ENCODE measurements at places on chromosomes 4 and X. TPM values are rescaled to one million over a fixed set of nuclear protein-coding genes. Genes with fewer than 3 reads are reported as not detected.

GRCh38 chr4:39616651-39617050 lies 22.0 kb downstream of the SMIM14 start:
- H3K27ac ChIP-seq, result peak overlapping the region; percentile 36
- no peaks in the 10 kb centered on the region for H3K27me3 ChIP-seq
- DNase-seq, result peak; percentile 61
- H3K4me1 ChIP-seq, result peaks cover 64% of the 10 kb centered on the region
- no peaks in the 10 kb centered on the region for H3K36me3 ChIP-seq

DNA sequence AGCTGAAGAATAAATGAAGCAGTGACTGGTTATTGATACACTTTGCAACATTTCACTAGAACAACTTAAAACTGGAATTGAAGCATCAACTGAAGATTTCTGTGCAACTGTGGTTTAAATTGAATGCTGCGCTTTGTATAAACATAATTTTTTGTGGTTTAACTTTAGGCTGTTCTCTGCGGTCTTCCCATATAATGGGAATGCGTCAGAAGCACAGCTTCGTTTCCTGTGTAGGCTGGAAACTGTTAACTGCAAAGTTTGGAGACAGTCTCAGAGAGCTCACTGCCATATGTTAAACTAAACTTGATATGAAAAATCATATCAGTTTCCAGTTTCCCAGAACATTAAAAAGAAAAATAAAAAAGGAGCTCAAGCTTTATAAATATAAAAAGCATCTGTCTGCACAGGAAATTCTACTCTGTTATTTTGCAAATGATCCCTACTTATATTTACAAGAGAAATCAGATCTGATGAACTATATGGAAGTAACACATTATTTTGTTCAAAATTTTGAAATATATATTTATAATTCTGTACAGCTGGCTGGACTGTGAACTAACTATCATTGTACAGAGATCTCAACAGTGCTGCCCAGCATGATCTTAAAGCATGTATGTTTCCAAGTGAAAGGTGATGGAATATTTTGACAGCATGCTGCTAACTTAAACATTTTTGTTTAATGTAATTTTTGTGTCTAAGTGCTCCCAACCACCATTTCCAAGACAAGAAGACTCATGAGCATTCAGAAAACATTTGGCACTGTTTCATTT lies 139.9 kb downstream of the NDST3 start:
- H3K27me3 ChIP-seq, result no peaks in the 10 kb centered on the region
- DNase-seq, result peak; percentile 81
- H3K4me3 ChIP-seq, result peak overlapping the region; percentile 35
- no peaks in the 10 kb centered on the region for H3K36me3 ChIP-seq
- peaks cover 57% of the 10 kb centered on the region for H3K4me1 ChIP-seq
- H3K27ac ChIP-seq, result peak overlapping the region; percentile 52

DNA sequence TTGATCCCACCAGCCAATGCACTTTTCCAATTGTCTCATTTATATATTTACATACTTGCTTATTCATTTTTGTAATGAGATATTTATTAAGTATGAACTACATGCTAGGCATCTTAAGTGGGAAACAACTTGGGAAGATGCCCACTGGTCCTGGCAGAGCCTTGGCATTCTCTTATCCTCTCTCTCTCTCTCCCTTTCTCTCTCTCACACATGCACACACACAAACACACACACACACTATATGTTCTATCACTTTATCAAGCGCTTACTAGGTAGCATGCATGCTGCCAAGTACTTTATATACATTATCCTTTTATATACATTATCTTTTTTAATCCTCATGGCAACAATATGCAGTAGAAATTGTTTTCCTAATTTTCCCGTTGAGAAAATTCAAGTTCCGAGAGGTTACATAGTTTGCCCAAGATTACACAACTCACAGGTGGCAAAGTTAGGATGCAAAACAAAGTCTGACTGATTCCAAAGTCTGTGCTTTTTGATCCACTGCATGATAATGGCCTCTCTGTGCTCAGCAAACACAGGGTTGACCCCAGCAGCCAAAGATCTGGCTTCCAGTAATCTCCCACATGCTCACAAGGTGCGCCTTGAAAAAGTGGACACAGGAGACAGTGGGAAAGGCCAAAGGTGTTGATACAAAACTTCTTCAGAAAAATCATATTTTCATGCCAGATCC lies 173.1 kb upstream of the KLF3 start:
- peaks cover 7% of the 10 kb centered on the region for H3K4me1 ChIP-seq
- H3K36me3 ChIP-seq, result no peaks in the 10 kb centered on the region
- DNase-seq, result no peak

DNA sequence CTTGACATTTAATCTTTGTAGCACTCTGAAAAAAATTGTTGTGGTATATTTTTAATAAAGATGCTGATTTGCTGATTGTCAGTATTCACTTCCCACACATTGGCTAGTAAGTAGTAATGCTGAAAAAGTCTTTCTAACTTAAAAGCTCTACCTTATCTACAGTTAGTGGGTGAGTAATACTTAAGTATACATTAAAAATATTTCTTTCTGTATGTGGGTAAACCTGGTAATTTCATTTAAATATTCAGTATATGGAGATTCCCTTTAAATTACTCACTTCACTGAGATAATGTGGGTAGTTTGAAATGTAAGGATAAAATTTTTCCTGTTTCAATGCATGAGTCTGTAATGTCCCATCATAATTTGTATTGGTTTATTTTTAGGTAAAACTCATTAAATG lies 5.6 kb downstream of the TMEM33 start:
- H3K27me3 ChIP-seq, result no peaks in the 10 kb centered on the region
- no peak overlapping the region for H3K4me3 ChIP-seq
- peaks cover 15% of the 10 kb centered on the region for H3K4me1 ChIP-seq
- no peak overlapping the region for H3K27ac ChIP-seq
- H3K36me3 ChIP-seq, result peaks cover 23% of the 10 kb centered on the region

PLP1 gene
- 0.76 TPM for total RNA-seq

MPP1 gene
- total RNA-seq, result 22.7 TPM

GRCh38 chr4:32826169-32826568 lies 2106.0 kb downstream of the PCDH7 start:
- H3K36me3 ChIP-seq, result no peaks in the 10 kb centered on the region
- H3K4me1 ChIP-seq, result no peaks in the 10 kb centered on the region
- DNase-seq, result no peak
- no peaks in the 10 kb centered on the region for H3K27me3 ChIP-seq
- H3K27ac ChIP-seq, result no peak overlapping the region

DNA sequence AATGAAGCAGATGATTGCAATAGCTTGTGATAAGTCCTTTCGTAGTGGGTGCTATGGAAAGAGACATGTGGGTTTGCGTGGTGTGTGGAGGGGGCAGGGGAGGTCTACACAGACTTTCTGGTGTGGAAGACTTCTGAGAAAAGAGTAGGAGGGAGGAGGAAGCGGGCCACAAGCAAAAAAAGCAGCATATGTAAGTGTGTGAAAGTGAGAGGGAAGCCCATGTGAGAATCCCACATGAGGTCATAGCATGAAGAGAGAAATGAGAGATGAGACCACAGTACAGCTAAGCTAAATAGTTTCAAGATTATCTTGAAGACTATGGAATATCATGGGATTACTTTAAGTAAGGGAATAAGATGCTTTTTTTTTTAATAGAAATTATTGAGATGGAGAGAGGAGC lies 2039.9 kb upstream of the TENM3 start:
- H3K36me3 ChIP-seq, result no peaks in the 10 kb centered on the region
- no peaks in the 10 kb centered on the region for H3K4me1 ChIP-seq
- no peak for DNase-seq
- H3K27ac ChIP-seq, result no peak overlapping the region
- H3K4me3 ChIP-seq, result no peak overlapping the region
- H3K27me3 ChIP-seq, result no peaks in the 10 kb centered on the region

DNA sequence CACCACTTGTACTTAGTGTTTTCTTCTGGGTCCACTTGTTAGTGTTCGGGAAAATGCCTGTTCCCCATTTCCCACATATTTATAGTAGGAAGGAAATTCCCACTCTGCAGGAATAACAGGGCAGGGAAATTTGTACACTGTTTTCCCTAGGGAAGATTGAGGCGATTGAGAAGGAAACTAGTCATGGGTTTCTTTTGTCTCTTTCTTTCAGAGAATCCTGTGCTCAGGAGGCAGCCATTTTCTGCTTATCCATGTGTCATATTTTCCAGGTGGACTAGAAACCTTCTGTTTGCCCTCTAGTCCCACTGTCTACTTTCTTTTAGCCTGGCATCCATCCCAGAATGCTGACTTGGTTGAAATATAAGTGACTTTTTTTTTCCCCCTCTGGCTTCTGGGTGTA lies 299.1 kb upstream of the ANKRD50 start:
- no peak overlapping the region for H3K27ac ChIP-seq
- H3K27me3 ChIP-seq, result no peaks in the 10 kb centered on the region
- H3K4me3 ChIP-seq, result no peak overlapping the region
- H3K4me1 ChIP-seq, result no peaks in the 10 kb centered on the region

- no peak overlapping the region for H3K27ac ChIP-seq
- no peaks in the 10 kb centered on the region for H3K27me3 ChIP-seq
- no peak for DNase-seq
- H3K4me1 ChIP-seq, result peaks cover 21% of the 10 kb centered on the region
These were observed 2.9 kb downstream of the STIM2 start for GRCh38 chr4:26863512-26863911.

DNA sequence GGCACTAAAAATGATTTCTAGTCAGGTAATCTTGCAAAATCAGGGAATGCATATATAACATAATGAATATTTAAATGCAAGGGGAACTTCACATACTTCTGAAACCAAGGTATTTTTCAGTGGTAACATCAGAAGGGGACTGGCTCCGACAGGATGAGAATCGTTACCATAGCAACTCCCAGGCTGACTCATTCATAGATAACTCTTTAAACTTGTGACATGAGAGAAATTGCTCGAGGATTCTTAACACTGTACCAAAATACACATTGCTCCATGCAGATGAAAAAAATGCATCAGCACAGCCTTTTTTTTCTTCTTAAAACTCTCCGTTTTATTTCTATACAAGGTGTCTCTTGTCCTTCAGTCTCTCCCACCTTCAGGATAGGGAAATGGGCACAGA lies 114.3 kb downstream of the GABRB1 start:
- H3K4me1 ChIP-seq, result no peaks in the 10 kb centered on the region
- H3K27ac ChIP-seq, result no peak overlapping the region
- DNase-seq, result peak; percentile 6
- no peaks in the 10 kb centered on the region for H3K27me3 ChIP-seq
- H3K4me3 ChIP-seq, result no peak overlapping the region

TCEANC gene
- total RNA-seq, result 2.2 TPM

BEX5 gene
- total RNA-seq, result not detected

DNA sequence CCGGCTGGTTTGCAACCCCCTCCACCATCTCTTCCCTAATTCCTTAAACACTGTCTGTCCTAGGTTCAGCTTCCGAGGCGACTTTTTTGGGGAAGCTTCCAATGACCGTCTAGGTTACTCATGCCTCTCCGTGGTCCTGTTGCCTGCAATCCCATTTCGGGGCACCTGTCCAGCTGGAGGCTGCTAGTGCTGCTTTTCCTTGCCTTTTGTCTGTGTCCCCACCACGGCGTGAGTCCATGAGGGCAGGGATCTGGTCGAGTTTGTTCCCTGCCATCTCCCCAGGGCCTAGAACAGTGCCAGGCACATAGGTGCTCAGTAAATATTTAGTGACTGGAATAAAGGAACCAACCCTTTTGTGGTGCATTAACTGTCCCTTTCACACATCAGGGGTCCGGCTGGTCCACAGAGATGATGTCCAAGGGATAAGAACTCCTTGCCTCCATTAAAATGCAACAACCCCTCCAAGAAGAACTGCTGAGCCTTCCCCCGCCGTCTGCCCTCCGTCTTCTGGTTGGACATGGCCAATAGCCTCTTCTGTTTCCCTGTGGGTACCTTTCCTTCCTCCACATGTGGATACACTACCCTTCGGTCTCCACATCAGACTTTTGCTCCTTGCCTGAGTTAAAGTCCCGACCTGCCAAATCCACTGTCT lies 5.7 kb upstream of the SORCS2 start:
- no peak for DNase-seq
- no peaks in the 10 kb centered on the region for H3K4me1 ChIP-seq
- H3K36me3 ChIP-seq, result no peaks in the 10 kb centered on the region
- no peak overlapping the region for H3K27ac ChIP-seq

IL13RA2 gene
- total RNA-seq, result 11.5 TPM

GRCh38 chrX:130857207-130857606 lies 45.8 kb downstream of the ENOX2 start:
- H3K27me3 ChIP-seq, result no peaks in the 10 kb centered on the region
- no peak overlapping the region for H3K4me3 ChIP-seq
- no peaks in the 10 kb centered on the region for H3K4me1 ChIP-seq
- no peak for DNase-seq
- no peaks in the 10 kb centered on the region for H3K36me3 ChIP-seq

DNA sequence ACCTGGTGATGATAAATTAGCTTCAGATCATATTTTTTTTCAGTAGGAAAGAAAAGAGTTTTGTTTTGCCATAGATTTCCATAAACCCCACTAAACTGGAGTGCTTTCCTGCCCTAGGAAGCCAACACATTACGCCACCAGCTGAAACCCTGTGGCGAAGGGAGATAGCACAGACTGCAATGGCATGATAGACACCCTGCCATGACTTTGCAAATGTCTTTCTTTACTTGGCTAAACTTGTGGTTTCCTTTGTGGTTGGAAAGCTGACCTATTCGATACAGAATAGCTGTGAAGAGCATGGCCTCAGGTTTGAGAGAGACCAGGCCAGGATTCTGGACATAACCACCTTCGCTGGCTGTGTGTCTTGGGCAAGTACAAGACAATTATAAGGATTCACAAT lies 19.1 kb downstream of the MFAP3L start:
- no peaks in the 10 kb centered on the region for H3K27me3 ChIP-seq
- H3K27ac ChIP-seq, result no peak overlapping the region
- no peaks in the 10 kb centered on the region for H3K36me3 ChIP-seq
- DNase-seq, result no peak
- no peak overlapping the region for H3K4me3 ChIP-seq

DNA sequence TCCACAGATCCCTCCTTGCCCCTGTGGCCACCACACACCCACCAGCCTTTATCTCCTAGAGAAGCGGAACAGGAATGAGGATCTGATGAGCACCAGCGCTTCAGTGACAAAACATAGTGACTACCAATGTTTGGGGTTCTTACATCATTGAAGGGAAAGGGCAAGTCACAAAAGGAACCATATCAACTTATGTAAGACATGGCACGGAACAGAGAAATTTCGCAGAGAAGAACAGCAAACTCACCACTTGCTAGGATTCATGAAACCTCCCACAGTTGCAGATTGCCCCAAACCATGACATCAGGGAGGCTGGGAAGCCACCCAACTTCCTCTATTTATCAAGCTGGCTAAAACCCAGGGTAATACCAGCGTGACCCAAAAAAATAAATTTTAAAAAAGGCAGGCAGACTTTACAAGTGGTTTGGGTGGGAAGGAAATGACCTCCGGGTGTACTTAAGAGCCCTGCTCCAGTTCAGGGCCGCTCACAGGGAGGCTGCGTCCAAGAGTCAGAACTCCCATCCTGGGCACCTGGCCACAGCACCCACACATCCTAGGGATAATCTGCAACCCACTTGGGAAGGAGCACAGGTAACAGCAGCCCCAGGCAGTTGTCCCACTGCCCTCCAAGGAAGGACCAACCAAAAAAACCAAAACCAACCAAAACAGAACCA lies 36.0 kb downstream of the ADGRG2 start:
- H3K4me3 ChIP-seq, result no peak overlapping the region
- no peaks in the 10 kb centered on the region for H3K36me3 ChIP-seq
- DNase-seq, result no peak
